ENCODE measurements at places on chromosomes 5 and 9.
A peak's percentile ranks its signal among the peaks of the same experiment; 100 is the strongest.

DNA sequence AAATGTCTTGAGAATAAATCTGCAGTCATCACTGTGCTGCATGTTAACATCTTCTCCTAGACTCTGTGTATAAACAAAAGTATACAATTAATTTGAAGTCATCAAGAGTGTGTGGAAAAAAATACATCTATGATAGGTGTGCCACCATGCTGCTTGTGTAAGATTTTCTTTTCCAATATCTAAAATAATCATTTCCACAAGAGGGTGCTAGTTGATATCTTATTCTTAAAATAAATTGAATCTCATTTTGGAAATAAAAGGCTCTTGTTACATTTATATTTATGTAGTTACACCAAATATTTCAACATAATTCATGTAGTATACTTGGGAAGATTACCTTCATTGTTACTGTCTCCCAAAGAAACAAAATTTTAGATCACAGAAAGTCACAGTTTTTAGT lies 14.1 kb upstream of the MOCS2 start:
- peak; percentile 47 for DNase-seq

- DNase-seq: no peak
Measured at GRCh38 chr9:15543047-15543813, 9.6 kb upstream of the CCDC171 start.

GRCh38 chr5:172926796-172927195 lies 32.4 kb upstream of the RPL26L1 start:
- DNase-seq: no peak

DNA sequence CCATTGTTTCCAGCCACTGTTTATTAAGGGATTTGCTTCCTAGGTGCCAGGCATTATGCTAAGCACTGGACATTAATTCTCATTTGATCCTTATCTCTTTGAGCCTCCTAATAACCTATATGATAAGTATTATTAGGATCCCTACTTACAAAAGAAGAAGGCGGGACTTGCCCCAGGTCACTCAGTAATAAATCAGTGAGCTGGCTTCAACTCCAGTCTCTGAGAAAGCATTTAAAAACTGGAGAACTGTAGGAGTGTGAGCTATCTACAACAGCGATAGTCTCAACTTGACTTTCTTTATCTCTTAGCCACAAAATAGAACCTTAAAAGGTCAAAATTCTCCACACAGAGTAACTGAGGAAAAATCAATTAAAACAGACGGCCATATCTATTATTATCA lies 155.0 kb downstream of the GNAQ start:
- DNase-seq: no peak

GRCh38 chr5:169460896-169461295 lies 122.7 kb upstream of the SPDL1 start:
- DNase-seq: no peak

DNA sequence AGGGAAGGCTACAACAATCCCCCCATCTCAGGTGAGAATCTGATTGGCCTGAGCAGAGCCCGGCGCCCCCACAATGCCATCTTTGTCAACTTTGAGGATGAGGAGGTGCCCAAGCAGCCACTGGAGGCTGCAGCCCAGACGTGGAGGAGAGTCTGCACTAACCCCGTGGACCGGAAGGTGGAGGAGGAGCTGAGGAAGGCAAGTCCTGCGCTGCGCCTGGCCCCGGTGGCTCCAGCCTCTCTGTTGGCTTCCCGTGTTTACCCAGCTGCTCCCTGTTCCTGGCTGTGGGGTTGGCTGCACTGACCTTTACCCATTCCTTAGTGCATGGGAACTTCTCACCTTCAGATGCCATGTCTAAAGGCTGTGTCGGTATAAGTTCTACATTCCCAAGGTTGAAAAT lies 11.0 kb upstream of the CEL start:
- no peak for DNase-seq

DNA sequence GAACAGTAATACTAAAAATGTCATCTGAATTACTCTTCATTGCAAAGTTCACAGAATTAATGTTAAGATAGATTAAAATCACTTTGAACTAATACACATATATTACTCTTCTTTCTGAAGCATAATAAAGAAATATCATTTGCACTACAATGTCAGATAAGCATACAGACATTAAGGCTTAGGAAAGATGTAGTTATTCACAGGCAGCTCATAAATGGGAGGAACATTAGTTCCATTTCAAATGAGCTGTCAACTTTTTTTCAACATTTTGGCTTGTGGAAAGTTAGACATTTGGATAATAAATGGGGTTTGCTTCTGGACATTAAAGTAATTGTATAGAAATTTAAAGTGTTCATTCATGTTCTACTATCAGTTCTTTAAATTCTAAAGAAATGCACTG lies 6.3 kb downstream of the FGF10 start:
- DNase-seq: no peak

Data from astrocyte of the spinal cord (primary cell).